Fibroblast of lung (primary cell): ENCODE measurements at places on chromosomes 12 and 14.

DNA sequence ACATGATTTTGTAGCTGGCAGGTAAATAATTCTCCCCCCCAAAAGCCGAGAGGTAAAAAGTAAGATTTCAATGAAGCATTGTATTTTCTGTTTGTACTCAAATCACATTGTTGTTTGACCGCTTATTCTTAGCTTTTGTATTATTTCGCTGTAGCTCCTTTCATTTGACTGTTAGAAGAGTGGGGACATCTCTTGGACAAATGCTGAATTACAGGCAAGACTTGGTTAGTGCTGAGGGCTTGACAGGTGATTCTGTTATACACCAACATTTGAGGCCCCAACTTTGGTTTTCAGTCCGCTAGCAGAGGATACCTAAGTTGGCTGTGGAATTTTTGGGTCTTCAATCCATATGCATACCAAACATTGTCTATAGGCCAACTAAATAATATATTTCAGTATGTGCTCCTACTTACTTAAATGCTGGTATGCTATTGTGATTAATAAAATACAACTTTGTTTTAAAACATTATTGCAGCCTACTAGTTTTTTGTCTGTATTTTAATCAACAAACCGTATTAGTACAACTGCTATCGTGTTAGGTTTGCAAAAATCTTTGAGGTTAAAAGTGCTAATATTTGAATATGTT is 102.2 kb downstream of the ERC1 start:
- DNase-seq: peak; percentile 79

- DNase-seq: no peak
These were observed 124.5 kb upstream of the USP15 start for GRCh38 chr12:62135553-62136200.

DNA sequence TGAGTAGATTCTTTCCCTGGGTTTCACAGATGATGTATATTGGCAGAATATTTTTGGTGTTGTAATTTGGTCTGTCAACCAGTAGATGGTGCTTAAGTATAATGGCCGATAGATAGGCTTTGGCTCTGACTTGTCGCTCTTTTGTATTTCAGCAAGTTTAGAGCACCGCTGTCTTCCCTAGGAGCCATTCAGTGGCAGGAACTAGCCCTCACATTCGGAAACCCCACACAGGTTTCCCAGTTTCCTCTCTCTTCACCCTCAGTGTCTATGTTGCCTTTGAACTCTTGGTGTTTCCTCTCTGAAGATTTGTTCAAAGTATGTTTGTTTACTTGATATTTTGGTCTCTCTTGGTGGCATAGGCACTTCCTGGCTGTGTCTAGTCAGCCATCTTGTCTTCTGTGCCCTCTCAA is 102.2 kb downstream of the GPHN start:
- peak; percentile 30 for DNase-seq

DNA sequence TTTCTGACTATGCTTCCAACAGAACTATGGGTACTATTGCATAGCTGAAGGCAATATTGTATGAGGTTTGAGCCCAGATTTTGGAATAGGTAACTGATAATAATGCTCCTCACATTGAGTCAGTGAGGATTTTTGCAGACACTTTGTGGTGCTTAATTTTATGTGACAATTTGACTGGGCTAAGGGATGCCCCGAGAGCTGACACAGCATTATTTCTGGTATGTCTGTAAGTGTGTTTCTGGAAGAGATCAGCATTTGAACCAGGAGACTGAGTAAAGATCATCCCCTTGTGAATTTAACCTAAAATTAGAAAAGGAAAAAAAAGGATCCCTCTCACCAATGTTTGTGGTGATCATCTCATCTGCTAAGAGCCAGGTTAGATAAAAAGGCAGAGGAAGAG is 404.9 kb downstream of the AEBP2 start:
- DNase-seq: no peak

GRCh38 chr12:30961030-30961429 is 34.5 kb downstream of the TSPAN11 start:
- no peak for DNase-seq

DNA sequence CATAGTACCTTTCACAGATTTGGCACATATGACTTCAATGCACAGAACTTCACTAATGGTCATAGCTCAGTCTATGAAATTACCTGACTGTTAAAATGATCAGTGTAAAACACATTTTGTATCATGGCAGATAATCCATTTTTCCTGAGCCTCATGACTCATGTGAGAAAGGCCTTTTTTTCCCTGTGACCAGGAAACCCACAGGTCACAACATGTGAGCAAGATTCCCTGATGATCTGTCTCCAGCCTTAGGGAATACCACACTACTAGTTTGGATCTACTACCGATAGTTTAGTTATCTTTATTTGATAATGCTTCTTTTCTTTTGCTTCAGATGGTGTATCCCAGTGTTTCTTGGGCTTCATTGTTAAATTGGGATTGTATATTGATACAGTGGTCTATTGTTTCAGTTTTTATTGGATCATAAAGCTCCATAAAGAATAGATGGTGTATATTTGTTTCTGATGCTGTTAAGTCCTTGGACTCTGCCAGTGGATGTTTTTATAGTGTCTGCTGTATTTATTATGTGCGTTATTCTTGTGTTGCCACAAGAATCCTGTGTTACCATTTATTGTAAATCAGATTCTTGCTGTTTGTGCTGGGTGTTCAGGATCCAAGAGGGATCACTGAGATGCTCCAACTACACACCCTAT is 248.7 kb upstream of the PELI2 start:
- DNase-seq: peak; percentile 2

DNA sequence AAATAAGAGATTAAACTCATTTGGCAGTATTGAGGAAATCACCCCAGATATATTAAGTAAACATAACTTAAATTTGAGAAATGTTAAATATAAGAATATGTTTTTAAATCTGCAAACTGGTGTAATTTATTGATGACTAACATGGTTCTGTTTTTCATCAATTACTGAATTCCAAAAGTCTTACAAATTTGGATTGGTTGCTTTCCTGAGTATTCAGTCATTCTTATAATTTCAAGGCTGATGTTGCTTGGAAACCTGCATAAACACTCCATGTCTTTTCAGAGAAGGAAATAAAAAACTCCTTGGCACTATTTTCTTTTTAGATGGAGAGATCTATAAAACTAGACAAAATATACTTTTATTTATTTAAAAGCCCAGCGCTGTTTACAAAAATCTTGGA is 71.7 kb downstream of the NOVA1 start:
- DNase-seq: peak; percentile 26

- no peak for DNase-seq
These were observed 36.9 kb downstream of the ATP2A2 start for GRCh38 chr12:110317911-110318310.

GRCh38 chr14:88470542-88471440 is 84.0 kb downstream of the PTPN21 start:
- DNase-seq: peak; percentile 17

- no peak for DNase-seq
These were observed 4.4 kb upstream of the HCFC2 start for GRCh38 chr12:104059963-104060362.

GRCh38 chr12:32824596-32824995 is 68.9 kb upstream of the YARS2 start:
- no peak for DNase-seq

- DNase-seq: peak; percentile 98
These were observed 125.2 kb downstream of the MED13L start for GRCh38 chr12:116152268-116152667.

GRCh38 chr12:133081159-133081780 is 547 bp downstream of the ZNF140 start:
- no peak for DNase-seq

GRCh38 chr14:51431741-51432140 is 191.7 kb downstream of the TMX1 start:
- DNase-seq: no peak

DNA sequence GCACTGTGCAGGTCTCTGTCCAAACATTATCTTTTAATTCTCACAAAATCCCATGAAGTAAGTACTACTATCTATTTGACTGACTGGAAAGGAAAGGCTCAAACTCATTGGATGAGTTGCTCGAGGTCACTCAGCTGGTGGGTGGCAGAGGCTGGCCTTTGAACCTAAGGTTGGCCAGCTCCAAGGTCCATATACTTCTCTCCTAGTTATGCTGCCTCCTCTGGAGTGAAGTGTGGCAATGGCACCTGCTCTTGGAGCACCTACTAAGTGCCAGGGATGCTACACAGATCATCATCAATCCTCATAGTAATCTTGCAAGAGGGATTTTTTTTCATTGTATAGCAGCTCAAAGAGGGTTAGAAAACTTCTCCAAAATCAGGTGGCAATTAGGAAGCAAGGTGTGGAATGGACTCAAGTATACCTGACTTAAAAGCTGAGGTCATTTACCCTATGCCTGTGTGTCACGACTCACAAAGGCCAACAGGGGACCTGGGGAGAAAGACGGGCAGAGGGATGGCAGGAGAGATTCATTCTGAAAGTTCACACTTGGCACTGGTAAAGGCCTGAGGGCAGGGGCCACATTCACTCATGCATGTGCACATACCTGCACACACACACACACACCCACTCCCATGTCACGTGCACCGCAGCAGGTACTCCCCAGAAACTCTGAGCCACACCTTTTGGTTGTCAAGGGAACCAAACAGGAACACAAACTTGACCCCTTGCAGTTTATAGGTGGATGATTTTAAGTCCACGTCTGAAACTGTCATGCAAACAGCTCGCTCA is 146.4 kb downstream of the FOXN3 start:
- no peak for DNase-seq

GRCh38 chr14:64645220-64645892 is 58.9 kb upstream of the PLEKHG3 start:
- DNase-seq: peak; percentile 87

GRCh38 chr14:100775831-100776591 is 49.3 kb downstream of the DLK1 start:
- no peak for DNase-seq

GRCh38 chr14:98974113-98974512 is 297.9 kb downstream of the BCL11B start:
- DNase-seq: no peak

DNA sequence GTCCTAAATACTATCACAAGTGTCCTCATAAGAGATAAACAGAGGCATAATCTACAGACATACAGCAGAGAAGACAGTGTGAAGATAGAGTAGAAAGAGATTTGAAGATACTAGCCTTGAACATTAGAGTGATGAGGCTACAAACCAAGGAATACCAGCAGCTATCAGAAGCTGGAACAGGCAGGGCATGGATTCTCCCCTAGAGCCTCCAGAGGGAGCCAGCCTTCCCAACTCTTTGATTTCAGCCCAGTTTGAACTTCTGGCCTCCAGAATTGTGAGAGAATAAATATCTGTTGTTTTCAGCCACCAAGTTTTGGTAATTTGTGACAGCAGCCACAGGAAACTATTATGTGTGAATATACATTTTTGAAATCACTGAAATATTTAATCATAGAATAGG is 47.2 kb downstream of the CCDC91 start:
- no peak for DNase-seq

DNA sequence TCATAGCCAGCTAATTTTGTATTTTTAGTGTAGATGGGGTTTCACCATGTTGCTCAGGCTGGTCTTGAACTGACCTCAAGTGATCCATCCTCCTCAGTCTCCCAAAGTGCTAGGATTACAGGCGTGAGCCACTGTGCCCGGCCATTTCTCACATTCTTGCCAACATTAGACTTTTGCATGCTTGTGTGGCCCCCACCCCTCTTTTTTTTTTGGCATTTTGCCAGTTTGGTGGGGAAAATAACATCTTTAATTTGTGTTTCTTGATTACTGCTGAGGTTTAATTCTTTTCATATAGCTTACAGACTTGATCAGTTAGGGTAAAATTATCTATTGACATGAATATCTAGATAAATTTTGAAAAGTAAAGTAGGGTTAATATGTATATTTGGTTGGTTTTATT is 3.8 kb downstream of the CCT2 start:
- no peak for DNase-seq

DNA sequence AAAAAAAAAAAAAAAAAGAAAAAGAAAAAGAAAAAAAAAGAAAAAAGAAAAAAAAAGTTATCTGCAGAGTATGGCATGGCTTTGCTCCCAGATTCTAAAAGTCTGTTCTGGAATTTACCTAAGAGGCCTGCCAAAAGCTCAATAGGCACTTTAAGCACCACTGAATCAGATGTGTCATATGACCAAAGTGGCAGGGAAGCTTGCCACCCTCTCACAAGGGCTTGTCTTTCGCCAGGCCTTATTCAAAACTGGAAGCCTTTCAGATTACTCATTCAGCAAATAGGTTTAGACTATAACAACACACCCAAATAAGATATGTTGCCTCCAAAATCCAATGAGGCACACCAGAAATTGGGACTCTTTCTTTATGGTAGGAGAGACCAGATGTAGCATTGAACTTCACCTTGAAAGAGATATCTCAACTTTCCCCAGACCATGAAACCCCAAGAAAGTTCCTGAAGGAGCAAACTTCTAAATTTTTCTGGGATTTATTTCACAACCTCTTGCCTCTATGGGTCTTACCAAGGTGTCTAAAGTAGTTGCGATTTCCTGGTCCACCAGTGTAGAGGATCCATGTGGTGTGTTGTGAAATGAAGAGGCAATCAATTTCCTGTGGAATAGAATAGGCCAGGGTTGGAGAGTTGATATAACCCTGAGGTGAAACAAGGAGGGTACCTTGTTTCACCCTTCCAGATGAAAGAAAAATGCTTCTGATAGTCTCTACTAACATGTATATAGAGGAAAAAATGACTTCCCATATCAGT is 218.8 kb downstream of the DAD1 start:
- DNase-seq: no peak

- DNase-seq: no peak
These were observed 45.6 kb upstream of the SGPP1 start for GRCh38 chr14:63773504-63773903.

DNA sequence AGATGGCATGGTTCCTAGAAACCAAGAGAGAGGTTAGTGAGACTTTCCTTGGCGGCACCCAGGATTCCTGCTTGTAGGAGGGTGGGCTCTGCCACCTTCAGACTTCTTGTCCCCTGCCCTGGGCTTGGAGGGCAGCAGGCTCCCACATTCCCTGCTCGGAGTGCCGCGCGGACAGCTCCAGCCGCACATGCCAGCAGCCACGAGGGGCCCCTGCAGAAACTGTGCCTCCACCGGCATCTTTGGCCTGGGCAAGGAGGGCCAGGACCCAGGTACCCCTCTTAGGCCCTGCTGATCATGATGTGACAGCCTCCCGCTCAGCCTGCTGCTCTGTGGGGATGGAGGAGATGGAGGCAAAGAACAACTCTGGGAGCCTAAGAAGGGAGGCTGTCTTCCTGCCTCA is 62.3 kb downstream of the PRIMA1 start:
- no peak for DNase-seq

GRCh38 chr12:95548539-95549391 is 2.5 kb downstream of the USP44 start:
- peak; percentile 17 for DNase-seq
